IMR-90 (cell line): ENCODE measurements at places on chromosomes 5 and 9. TPM values are rescaled to one million over a fixed set of nuclear protein-coding genes. Genes with fewer than 3 reads are reported as not detected.

The IL9 gene
- not detected in 2 replicates for total RNA-seq

The CRB2 gene
- not detected in 2 replicates for total RNA-seq

The SLC6A18 gene
- not detected in 2 replicates for total RNA-seq

The PPP3R2 gene
- total RNA-seq: not detected in 2 replicates

The FCN1 gene
- total RNA-seq: not detected in 2 replicates

The PWWP2A gene
- total RNA-seq: 12.5 and 14.4 TPM in 2 replicates

The LCN9 gene
- not detected in 2 replicates for total RNA-seq

The ANKRD18B gene
- total RNA-seq: 13.4 and 14.7 TPM in 2 replicates

The TRIM36 gene
- under 0.01 and 0.18 TPM in 2 replicates for total RNA-seq

The SURF1 gene
- 10.3 and 15.1 TPM in 2 replicates for total RNA-seq

The RNF208 gene
- total RNA-seq: not detected in 2 replicates

The SHOC1 gene
- total RNA-seq: not detected in 2 replicates

The C9orf153 gene
- not detected in 2 replicates for total RNA-seq

The PCDHAC2 gene
- total RNA-seq: not detected in 2 replicates

The SLC6A3 gene
- total RNA-seq: not detected in 2 replicates

The ANKRD31 gene
- total RNA-seq: under 0.01 TPM in 2 replicates

The PPIP5K2 gene
- 67.6 and 96.4 TPM in 2 replicates for total RNA-seq

The LCN15 gene
- not detected in 2 replicates for total RNA-seq

The RMRP gene
- 13,690 and 21,707 TPM in 2 replicates for total RNA-seq

The C5orf58 gene
- total RNA-seq: not detected in 2 replicates

The QRFP gene
- not detected in 2 replicates for total RNA-seq

The DUSP1 gene
- 304 and 320 TPM in 2 replicates for total RNA-seq
